ENCODE measurements at places on chromosomes 3 and 15.

- DNase-seq = no peak
Observed at GRCh38 chr3:59185591-59186369, 136.0 kb upstream of the CFAP20DC start.

- no peak for DNase-seq
Observed at GRCh38 chr15:66608159-66608558, 42.4 kb upstream of the LCTL start.

DNA sequence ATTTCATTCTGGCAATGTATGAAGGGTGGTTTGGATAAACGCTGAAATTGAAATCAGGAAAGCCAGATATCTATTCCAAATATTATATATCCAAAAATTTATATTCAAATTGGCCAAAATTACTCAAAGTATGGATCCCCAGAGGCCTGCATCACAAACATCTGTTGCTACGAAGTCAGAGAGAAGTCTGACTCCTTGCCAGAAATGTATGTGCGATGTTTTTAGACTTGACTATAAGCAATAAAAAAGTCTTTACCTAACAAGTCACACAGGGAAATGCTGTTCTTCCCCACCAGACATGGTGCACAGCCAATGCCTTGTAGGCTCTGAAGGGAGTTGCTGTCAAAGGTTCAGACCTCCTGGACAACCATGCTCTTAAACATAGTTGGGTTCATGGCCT lies 533.1 kb downstream of the OTOL1 start:
- no peak for DNase-seq

DNA sequence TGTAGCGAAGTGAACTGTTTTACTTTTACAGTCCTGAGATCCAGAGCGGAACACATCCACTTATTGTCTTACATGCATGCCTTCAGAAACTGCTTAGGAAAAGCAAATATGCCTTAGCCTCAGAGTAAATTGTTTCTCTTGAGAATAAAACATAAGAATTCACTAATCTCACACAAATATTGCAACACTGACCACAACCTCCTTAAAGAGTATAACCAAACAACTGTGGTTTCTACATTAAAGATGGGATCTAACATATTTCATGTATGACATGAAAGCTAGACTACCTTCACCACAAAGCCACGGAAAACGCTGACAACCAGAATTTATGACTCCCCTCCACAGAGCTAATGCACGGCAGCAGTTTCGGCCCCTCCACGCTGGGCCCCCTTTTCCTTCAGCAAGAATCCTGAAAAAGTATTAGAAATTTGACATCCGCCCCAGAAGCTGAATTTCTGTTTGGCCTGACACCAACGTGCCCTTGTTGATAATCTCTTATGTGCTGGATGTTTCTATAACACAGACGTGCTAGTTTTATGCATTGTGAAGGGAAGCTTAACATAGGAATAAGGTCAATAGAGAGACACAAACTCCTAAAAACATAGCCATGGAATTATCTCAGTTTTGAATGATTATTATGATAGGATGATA lies 84.6 kb downstream of the GREM1 start:
- no peak for DNase-seq

DNA sequence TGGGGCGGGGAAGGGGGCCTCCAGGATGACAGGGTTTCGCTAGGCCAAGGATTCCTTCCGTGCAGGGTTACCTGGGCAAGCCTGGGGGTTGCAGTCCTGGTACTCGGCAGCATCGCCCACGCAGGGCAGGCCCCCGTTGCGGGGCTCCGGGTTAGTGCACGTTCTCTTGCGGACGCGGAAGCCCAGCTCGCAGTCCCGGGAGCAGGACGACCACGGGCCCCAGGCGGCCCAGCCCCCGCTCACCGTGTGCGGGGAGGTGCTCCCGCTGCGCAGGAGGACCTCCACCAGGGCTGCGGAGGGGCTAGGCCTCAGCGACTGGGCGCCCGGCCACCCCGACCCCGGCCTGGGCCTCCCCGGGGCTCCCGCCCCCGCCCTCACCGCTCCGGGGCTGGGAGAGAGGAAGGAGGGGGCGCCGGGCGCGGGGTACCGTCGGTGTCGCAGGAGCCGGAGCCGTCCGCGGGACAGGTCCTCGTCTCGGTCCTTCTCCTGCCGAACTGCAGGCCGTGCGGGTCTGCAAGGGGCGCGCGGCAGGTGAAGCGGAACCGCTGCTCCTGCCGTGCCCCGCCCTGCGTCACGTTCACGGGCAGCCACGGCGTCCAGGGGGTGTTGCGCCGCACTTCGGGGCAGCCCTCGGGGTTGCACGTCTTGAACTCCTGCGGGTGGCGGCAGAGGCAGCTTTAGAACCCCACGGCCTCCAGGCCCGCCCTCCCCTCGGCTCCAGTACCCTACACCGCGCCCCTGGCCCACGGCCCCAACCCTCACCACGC lies 114.6 kb downstream of the SEMA5B start:
- DNase-seq = peak; percentile 12

DNA sequence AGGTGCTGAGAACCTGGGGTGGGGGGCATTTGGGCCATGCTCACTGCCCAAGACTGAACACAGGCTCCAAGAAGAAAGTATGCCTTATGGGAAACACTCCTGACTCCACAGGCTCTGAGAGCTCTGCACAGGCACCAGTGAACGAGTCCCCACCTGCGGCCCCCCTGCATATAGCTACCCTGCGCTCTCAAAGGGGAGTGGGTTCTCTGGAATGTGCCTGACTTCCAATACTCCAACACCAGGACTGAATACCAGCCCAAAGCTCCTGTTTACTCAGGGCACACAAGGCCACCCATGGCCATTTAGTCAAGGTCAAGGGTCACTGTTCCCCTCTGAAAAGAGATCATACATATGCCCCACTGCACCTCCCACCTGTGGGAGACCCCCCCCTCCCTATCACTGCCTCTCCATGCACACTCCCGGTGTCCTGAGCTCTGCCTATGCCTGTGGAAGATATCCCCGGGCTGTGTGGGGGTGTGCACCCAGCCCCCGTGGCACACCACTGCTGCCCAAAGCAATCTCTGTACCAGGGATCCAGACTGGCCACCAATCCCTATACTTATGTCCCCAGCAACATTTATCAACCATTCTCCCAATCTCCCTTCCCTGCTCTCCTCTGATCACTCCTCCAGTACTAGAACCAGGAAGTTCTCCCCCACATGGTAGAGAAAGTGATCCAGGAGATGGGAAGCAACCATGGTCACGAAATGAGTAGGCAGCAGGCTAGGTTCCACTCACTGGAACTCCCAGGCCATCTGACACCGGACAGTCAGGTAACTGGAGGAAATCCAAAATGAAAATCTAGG lies 1.5 kb upstream of the PLXNB1 start:
- DNase-seq = no peak

GRCh38 chr3:119613872-119614271 lies 16.2 kb downstream of the PLA1A start:
- no peak for DNase-seq

GRCh38 chr3:156586905-156587759 lies 32.2 kb upstream of the SSR3 start:
- DNase-seq = peak; percentile 18

- DNase-seq = no peak
Observed at GRCh38 chr3:14137004-14137403, 12.2 kb downstream of the TMEM43 start.

- no peak for DNase-seq
Observed at GRCh38 chr15:84671211-84671610, 13.2 kb upstream of the NMB start.

DNA sequence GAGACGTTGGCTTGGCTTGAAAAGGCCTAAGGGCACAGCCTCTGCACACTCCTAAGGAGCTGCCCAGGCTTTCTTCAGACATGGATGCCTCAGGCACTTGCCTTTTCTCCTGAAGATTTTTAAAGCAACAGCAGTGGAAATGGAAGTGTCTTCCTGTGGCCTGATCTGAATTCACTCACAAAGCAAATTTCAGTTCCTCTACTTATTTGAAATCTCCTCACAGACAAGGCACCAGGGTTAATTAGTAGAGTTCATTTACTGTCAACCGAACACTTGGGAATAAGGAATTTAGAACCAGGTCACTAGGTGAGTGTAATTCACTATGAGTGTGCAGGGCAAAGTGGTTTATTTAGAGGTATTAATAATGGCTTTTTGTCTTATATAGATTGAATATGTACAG lies 27.2 kb upstream of the DAZL start:
- no peak for DNase-seq

DNA sequence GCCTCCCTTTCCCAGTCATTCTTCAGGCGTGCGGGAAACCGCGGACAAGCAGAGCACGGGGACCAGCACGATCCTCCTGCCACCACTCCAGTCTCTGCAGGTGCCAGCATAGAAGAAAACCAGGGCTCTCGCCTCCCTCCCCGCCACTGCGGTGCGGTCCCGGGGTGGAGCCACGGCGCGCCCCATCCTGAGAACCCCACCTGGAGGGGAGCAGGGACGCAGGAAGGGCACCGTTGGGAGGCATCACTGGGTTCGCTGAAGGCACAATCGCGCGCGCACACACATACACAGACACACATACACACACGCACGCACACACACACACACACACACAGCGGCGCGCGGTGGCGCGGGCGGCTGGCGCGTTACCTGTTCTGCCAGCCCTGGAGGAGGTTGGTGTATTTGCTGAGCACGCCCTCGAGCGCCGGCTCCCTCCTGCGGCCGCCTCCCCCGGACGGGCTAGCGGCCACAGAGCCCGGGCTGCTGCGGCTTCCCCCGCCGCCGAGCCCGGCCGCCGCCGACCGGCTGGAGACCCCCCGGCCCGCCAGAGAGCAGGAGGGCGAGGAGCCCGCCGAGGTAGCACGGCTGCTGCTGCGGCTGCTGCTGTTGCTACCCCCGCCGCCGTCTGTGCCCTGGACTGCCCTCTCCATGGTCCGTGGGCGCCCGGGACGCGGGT lies 394 bp downstream of the OSBPL10 start:
- DNase-seq = peak; percentile 52

DNA sequence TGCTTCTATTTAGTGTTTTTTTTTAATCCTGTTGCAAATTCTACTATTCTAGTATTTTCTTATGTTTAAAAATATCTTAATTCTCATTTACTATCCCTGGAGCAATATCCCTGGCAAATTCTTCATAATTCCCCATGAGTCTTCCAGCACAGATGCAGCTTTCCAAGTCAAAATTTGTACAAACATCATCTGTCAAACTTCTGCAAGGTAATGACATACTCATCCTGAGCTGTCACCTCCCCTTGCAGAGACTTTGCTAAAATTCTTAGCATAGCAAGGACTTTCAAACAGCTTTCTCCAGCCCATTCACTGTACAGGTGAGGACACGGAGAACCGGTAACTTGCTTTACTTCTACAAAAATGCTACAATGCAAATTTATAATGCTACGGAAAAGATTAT lies 28.6 kb upstream of the VGLL4 start:
- DNase-seq = no peak
